ENCODE measurements at places on chromosomes 7 and 10.

- no peak for DNase-seq
These were observed 154.1 kb upstream of the PDE1C start for GRCh38 chr7:32224276-32224675.

GRCh38 chr7:54397836-54398612 is 144.2 kb upstream of the VSTM2A start:
- peak; percentile 40 for DNase-seq

DNA sequence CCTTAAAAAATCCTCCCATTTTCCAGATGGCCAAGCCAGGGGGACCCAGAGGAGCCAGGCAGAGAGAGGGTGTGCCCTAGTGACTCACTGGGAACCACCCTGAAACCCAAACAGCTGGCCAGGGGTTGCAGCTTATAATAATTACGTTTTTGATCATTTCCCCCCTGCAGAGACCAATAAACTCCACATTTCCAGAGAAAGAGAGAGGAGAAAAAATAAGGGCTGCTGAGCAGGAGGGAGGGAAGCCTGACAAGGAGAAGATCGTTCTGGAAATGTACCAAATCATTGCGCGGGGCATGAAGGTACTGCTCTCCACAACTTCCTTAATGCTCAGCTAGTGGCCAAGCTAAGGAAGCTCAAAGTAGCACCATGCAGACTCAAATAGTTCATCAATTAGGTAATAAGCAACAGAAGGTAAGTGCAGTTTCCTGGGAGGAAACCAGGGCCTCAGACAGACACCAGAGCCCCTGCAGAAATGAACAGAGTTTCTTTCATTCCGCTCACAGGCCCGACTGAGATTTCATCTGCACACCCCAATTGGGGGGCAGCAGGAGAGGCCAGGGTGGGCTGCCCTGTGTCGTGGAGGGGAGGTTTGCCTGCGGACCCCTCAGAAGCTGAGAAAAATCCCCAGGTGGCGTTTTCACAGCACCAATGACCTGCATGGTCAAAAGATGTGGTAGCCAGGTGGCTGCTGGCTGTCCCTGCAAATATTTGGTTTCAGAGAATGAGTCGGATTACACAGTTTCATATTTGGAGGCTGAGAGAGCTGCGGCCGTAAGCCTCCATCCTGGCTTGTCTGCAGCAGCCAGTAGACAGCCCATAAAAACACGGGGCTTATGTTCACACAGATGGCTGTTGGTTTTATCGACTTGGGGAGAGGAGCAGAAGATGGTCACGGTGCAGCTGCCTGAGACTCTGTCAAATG is 153.2 kb upstream of the LYZL2 start:
- peak; percentile 34 for DNase-seq

DNA sequence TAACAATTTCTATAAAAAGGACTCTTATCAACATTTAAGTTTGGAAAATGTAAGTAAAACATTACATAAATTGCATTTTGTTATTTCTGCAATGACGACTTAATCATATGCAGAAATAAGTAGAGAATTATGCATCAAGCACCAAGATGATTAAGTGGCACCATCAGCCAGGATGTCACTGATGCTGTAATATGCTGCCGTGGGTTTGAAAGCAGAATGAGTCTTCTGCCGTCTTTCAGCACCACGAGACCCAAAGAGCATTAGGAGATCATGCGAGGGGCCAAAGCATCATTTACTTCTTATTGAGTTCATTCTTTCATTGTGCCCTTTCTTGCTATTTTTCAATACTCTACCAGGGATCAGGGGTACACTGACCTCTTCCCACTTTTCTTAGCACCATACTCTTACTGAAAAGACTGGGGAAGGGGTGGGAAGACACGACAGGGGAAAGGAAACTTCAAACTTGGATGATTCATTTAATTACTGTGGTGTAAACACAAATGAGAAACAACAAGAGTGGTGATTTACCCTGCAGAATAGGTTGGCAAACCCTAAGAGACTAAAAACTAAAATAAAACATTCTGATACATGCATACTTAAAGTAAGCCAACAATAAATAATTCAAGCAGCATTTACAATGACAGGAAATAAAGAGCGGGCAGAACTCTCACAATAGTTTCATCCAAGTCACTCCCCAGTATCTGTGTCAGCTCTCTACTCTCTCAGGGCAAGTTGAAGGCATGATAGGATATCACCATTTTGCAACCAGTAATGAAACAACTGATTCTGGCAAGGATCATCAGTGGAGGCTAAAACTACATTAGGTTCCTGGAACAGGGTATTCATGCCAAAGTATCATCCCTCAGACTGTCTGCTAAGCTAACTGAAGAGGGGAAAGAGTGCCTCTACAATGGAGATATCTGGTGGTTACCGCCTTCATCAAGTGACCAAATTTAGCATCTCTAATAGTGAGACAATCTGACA is 70.8 kb downstream of the CUL2 start:
- DNase-seq: no peak

- DNase-seq: no peak
These were observed 96.7 kb upstream of the PIK3CG start for GRCh38 chr7:106768324-106768751.
